ENCODE measurements at places on chromosomes 6 and 20. TPM values are rescaled to one million over a fixed set of nuclear protein-coding genes. Genes with fewer than 3 reads are reported as not detected.

DNA sequence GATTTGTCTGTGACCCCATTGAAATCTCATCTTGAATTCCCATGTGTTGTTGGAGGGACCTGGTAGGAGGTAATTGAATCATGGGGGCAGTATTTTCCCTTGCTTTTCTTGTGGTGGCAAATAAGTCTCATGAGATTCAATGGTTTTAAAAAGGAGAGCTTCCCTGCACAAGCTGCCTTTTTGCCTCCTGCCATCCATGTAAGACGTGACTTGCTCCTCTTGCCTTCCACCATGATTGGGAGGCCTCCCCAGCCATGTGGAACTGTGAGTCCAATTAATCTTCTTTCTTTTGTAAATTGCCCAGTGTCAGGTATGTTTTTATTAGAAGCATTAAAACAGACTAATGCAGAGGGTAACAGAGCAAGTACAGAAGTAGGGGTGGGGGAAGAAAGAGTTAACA, 1097.0 kb upstream of the ADGRB3 start:
- ATAC-seq: no peak

The HFE gene
- total RNA-seq: 4.7 TPM

DNA sequence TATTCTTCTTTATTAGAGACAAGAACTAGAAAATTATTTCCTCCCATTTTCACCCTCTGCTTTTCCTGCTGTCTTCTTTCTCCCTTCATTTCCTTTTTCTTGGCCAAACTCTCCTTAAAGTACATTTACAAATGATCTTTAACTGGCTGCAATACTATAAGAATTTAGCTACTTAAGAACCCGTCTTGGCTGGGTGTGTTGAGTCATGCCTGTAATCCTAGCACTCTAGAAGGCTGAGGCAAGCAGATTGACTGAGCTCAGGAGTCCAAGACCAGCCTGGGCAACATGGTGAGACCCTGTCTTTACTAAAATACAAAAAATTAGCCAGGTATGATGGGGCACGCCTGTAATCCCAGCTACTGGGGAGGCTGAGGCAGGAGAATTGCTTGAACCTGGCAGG, 39.3 kb upstream of the SRPK1 start:
- ATAC-seq: no peak

GRCh38 chr6:143677577-143677890, 231 bp upstream of the PHACTR2 start:
- no peak for ATAC-seq

The RIPPLY2 gene
- not detected for total RNA-seq

The FILIP1 gene
- 0.60 TPM for total RNA-seq

GRCh38 chr6:91079969-91080368, 493.1 kb upstream of the MAP3K7 start:
- no peak for ATAC-seq

DNA sequence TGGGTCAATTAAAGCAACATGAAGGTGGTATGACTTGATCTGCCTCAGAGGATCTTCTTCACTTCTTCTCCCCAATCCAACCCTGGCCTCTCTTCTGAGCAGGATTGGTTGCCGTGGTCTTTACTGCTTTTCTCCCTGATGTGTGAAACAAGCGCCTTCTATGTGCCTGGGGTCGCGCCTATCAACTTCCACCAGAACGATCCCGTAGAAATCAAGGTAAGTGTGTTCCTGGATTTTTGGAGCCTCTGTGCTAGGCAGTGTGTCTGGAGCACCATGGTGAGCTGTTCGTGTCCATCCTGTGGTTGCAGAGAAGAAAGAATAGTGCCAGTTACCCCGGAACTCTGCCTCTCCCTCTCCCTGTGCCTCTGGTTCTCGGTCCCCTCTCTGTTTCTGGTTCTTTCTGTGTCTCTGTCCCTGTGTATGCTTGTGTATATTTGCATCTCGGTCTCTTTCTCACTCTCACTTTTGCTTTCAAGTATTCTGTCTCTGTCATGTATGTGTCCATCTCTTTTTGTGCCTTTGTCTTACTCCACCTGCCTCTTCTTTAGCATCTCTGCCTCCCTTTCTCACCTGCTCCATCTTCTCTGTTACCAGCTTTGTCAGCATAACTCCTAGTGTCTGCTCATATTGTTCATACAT, 23.5 kb downstream of the TM9SF4 start:
- no peak for ATAC-seq

GRCh38 chr20:48326868-48327267, 500.9 kb downstream of the PREX1 start:
- ATAC-seq: no peak

- ATAC-seq: no peak
These were observed 200.0 kb upstream of the SGK1 start for GRCh38 chr6:134517868-134518267.

- no peak for ATAC-seq
These were observed 34.9 kb downstream of the ELOVL5 start for GRCh38 chr6:53313784-53314400.

DNA sequence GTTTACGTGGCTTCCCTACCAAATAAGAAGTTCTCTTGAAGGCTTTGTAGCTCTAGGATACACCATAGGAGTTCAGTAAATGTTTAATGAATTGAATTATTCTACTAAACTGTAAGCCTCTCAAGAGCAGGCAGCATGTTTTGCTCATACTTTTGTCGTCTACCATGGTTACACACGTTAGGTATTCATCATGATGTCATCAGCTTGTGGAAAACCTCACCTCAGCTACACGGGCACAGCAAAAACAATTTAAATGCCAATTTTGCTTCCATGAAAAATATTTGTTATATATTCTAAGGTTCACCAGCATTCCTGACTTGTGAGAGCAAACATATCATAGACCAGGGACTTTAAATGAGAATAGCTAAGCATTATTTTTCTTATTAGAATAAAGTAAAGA, 16.7 kb downstream of the NCOA5 start:
- ATAC-seq: no peak

DNA sequence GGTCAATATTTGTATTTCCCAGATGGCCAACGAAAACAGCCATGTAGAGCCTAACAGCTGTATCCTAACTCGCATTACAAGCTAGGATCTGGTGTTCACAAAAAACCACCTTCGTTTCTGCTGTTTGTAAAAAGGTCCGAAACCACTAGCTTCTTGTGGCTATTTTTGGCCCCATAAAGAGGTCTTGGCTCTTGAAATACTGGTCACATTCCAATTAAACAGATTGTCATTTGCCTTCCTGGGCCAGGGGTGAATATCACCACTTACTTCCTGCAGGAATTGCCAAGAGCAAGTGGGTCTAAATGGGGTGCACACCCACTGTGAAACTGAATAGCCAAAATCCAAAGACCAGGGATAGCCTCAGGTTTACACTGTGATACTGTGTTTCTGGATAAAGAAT, 48.2 kb downstream of the TSHZ2 start:
- ATAC-seq: no peak

The EMILIN3 gene
- 0.12 TPM for total RNA-seq

DNA sequence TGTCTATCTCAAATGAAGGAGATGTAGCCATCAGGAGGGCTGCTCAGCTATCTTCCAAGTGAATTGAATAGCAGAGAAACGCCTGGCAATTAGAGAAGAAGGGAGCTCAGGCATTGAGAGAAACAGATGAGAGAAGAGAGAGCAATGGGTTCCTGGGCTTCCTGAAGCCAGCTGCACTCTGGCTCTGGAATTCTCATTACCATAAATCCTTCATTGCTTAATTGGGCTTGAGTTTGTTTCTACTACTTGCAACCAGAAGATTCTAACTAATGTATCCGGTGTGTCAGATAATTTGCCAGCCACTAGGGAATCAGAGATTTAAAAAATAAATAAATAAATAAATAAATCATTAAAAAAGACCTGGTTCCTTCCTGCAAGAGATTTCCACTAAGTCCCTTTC, 25.0 kb upstream of the CDKAL1 start:
- ATAC-seq: no peak

DNA sequence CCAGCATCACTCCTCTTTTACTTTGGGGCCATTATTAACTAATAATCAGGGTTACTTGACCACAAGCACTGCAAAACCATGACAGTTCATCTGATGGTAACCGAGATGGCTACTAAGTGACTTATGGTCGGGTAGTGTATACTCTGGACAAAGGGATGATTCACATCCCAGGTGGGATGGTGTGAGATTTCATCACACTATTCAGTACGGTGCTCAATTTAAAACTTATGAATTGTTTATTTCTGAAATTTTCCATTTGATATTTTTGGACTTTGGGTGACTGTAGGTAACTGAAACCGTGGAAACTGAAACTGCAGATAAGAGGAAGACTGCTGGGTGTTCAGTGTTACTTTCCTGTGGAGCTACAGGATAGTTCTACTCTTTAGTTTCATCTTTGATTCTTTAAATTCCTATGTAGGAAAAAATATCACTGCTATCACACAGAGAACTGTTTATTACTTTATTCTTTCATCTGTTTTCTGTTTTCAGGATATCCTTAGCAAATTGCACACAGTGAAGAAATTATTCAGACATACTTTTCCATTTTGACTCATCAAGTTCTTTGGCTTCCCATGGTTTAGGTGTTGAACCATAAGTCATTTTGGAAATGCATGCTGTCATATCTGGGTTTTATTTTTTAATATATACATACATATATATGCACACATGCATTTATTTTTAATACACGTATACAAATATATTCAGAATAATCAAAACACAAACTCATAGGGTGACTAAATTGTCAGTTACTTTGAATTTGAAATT, 59.1 kb upstream of the C20orf144 start:
- no peak for ATAC-seq

GRCh38 chr6:119196715-119197114, 118.3 kb upstream of the FAM184A start:
- ATAC-seq: no peak

The CASS4 gene
- 0.28 TPM for total RNA-seq

The DEFB132 gene
- not detected for total RNA-seq

The CAGE1 gene
- 0.28 TPM for total RNA-seq

GRCh38 chr20:48921168-48921882, at the start of gene ARFGEF2:
Gene ARFGEF2 (plus strand): TSS chr20:48921711. CDS start chr20:48921890, 179 bp downstream.
- ATAC-seq: peak; percentile 87

The PMEPA1 gene
- 2.7 TPM for total RNA-seq

GRCh38 chr20:17797161-17797560, 97.4 kb downstream of the BANF2 start:
- ATAC-seq: no peak

DNA sequence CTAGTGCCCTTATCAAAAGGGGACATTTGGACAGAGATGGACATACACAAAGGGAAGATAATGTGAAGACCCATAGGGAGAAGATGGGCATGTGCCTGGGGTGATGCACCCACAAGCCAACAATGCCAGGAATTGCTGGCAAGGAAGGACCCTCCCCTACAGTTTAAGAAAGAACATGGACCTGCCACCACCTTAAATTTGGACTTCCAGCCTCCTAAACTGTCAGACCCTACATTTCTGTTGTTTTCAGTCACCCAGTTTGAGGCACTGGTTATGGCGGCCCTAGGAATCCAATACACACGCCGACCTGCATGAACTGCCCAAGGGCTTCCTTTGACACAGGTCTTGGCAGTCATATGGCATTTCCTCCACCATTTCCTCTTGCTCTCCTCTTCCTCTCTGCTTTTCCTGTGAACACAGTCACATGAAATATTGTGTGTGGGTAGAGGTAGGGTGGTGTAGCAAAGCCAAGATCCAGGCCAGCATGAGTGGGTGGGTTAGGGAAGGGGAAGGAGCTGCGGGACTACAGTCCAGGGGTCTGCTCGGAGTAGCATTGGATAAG, 115.6 kb downstream of the ZDHHC14 start:
- ATAC-seq: no peak

DNA sequence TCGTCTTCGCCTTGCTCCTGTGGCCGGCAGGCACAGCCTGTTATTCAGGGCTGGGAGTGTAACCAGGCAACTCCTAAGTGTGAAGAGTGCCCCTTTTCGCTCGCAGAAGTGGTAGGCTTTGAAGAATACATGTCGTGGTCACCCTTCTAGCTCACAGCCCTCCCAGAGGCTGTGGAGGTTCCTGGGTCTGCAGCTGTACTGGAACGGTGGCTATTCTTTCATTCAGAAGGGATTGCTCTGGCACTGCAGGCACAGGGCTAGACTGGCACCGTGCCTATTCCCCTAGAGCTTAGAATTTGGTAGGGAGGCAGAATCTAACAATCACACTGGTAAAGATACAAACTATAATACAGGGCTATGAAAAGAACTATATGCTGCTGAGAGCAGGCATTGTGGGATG, 1.1 kb upstream of the SRSF12 start:
- no peak for ATAC-seq

The HCK gene
- 2.9 TPM for total RNA-seq

DNA sequence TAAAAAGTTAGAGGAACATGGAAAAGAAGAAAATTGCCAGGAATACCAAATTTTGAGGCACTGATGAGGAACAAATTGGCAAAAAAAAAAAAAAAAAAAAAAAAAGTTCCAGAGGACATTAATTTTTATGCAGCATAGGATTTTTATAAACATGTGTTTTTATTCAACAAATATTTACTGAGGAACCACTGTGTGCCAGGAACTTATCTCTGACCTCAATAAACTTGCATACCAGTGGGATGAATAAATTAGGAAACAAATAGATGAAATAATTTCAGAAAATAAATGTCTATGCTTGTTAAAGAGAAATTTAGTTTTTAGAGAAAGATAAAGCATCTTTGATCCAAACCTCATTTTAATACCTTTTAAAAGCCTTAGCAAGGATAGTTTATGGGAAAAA, 175.1 kb downstream of the PDE10A start:
- ATAC-seq: no peak

GRCh38 chr20:13839421-13840092, 54.7 kb downstream of the NDUFAF5 start:
- ATAC-seq: no peak

DNA sequence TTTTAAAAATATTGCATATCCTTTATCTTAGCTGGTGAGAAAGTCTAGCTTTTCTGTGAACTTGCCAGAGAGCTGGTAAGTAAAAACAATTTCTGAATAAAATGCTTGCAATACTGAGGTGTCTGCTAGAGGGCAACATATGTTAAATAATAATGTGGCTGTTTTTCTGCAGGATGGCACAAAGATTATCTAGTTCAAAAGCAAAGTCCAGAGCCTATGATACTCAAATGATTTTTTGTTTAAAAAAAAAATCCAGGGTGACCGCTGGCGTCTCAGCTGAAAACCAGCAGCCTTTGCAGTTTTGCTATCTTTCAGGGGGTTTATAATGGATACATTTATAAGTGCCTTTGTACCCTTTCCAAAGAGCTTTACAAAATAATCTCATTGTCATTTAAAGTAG, 194.9 kb downstream of the PHACTR1 start:
- no peak for ATAC-seq

DNA sequence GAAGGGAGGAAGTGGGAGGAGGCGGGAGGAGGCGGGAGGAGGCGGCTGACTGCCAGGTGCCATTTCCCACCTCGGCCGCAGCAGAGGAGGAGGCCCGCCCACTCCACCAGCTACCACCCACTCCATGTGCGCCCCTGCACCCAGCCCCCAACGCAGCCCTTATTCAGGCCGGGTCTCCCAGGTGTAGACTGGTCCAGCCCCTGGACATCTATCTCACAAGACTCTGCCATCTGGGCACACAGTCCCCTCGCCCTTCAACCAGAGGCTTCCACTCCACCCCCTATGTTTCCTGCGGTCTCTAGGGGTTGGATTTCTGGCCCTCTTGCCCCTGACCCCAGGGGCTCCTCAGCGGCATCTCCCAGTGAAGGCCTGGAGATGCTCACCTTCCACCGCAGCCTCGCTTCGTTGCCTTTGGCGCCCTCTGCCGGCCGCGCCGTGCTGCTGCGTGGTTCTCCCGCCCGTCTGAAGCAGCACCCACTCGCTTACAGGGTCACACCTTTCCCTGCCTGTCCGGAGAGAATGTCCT, 32.6 kb upstream of the FAM83D start:
- peak; percentile 81 for ATAC-seq
